Type B pancreatic cell (in vitro differentiated cells): ENCODE measurements at places on chromosomes 1 and 21.

DNA sequence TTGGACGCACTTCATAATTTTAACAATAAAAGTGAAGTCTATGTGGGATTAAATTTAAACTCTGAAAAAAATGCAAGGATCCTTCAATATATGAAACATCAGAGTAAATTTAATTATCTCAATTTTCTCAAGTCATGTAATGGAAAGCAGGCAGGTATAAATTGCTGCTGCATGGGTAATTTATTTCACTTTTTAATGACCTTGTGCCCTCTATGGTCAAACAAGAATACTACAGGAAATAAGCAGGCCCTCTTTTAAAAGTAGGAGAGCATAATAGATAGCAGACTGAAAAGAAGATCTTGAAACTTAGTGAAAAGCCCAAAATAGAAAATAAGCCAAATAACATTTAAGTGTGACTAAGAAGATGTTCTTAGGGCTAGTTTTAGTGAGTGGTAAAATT, 22.9 kb downstream of the BCAS2 start:
- DNase-seq: no peak

GRCh38 chr1:14871218-14871970, 272.9 kb downstream of the KAZN start:
- DNase-seq: no peak

DNA sequence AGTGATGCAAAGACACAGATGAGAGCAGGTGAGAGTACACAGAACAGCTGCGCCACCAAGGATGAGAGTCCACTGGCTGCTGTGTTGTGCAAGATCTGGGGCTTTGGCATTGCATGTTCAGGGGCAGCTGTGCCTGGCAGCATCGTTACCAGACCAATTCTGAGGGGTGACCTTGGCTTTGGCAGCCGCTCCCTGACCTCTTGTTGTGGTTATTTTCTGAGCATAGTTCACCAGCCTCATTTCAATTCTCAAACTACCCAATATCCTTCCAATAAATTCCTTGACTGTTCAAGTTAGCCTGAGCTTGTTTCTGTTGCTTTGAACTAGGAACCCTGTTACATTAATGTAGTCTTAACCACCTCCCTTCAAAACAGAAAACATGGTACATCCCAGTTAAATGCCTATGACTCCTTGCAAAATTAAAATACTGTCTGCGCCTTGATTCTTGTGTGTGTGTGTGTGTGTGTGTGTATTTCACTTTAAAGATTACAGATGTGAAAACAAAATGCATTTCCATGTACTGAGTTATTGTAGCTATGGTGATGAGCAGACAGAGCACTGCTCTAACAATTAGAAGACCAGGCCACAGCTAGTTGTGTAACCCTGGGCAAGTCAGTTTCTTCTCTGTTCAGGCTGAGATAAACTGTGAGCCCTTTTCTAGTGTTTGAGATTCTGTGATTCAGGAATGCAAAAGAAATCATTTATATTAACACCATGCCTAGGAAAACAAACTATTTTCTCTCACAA, 106.3 kb upstream of the GUCA2B start:
- DNase-seq: no peak

- no peak for DNase-seq
Measured at GRCh38 chr1:85290826-85291225, 14.4 kb upstream of the BCL10 start.

DNA sequence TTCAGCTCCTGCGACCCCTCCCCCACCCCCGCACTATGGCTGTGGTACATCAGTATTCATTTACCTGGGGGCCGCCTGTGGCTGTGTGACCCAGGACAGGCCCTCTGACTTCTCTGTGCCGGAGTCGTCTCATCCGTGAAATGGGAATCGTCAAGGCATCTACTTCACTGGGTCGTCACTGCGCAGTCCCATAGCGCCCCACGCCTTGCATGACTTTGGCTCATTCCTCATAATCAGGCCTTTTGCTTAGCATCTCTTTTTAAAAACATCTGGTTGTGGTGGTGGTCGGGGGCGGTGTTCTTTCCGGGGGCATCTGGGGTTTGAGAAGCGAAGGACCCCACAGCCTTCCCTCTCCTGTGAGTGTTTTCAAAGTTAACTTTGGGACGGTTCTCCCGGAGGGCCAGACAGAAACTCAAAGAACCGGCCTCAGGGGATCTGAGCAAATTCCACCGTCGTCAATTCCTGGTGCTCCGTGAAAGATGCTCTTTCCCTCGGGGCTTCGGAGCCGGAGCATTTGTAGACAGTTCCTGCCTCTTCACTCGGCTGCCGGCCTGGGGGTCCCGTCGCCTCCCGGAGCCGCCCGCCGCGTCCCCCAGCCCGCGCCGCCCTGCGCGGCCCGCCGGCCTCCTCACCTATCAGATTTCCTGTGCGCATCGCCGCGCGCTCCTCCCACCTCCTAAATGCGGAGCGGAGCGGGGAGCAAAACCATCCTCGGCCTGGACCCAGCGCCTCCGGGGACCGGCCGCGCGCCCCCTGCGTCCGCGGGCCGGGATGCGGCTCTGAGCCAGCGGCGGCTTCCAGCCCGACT, at the start of gene B3GALT5:
B3GALT5 (plus strand) TSS at position 708 of the 808 bp plus-strand sequence. CDS start 47,620 bp downstream, outside the sequence.
- DNase-seq: peak; percentile 78

- no peak for DNase-seq
Measured at GRCh38 chr21:32726839-32727686, 750 bp downstream of the SYNJ1 start.

GRCh38 chr1:162327144-162327787, 49.4 kb downstream of the SPATA46 start:
- no peak for DNase-seq

DNA sequence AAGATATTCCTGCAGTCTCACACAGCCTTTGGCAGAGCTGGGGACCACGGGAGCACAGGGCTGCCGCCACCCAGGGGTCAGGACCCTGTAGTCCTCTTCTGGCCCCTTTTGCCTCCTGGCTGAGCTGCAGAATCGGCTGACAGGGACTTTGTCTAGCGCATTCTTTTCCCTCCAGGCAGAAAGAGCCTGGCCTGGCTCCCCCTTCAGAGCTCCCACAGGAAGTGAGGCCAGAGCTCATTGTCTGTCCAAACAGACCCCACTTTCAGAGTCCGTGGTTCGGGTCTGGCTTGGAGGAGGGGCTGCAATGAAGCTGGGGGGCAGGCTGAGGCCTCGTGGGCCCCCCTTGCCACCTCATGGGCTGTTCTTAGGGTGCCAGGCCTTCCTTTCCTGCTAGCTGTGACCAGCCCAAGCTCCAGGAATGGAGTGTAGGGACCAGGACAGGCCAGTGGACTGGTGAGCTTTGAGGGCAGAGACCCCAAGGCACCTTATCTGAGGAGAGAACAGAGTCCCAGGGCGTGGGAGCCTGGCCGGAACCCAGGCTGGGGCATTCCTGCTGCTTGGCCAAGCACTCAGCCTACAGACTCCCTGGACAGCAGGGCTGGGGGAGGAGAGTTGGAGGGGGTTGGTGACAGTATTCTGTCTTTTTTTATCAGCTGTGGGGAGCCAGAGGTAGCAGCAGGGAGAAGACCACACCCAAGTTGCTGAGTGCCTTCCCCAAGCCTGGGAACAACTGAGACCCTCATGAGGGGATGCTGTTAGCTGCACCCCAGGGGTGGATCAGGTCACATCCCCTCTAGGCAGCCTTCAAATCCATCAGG, 4.7 kb downstream of the CELSR2 start:
- no peak for DNase-seq

DNA sequence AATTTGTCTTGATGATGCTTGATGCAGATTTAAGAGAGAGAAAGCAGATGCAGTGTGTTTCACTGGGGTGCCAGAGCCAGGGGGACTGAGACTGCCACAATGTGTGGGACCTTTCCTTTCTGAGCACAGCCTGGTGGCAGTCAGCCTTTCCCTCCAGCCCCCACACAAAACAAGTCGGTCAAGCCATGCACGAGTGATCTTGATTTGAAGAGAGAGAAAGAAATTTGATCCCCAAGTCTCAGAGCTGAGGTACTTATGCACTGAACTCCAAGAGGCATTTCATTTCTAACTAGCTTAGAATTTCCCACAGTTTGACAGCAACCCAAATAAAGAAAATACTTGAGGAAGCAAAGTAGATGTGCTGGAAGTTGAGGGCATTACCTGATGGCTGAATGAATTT, 193.8 kb downstream of the ST6GALNAC3 start:
- no peak for DNase-seq

- no peak for DNase-seq
Measured at GRCh38 chr1:57959531-57960241, 535.8 kb upstream of the DAB1 start.

DNA sequence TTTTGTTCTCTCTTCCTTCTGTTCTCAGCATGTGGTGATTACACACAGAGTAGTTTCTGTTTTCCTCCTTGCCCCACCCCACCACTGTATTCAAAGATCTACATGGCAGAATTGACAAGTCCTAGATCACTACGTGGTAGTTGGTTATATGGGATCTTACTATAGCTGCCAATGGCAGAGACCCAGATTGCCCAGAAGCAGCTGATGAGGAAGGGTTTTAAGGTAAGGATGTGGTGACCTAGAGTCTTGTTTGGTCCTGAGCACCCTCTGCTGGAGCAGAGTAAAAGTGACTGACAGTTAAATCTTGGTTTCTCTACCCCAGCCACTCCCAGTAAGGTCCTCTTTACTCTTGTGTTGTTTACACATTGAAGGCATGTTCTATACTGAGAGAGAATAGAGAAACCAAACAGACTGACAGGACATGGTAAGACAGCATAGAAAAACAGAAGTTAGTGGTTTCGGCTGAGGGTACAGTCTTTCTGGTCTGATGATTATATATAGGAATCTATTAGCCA, 22.8 kb upstream of the STRIP1 start:
- no peak for DNase-seq

- no peak for DNase-seq
Measured at GRCh38 chr21:23740463-23740862, 1866.8 kb downstream of the MRPL39 start.

GRCh38 chr1:171366816-171367215, 52.8 kb downstream of the FMO4 start:
- no peak for DNase-seq

DNA sequence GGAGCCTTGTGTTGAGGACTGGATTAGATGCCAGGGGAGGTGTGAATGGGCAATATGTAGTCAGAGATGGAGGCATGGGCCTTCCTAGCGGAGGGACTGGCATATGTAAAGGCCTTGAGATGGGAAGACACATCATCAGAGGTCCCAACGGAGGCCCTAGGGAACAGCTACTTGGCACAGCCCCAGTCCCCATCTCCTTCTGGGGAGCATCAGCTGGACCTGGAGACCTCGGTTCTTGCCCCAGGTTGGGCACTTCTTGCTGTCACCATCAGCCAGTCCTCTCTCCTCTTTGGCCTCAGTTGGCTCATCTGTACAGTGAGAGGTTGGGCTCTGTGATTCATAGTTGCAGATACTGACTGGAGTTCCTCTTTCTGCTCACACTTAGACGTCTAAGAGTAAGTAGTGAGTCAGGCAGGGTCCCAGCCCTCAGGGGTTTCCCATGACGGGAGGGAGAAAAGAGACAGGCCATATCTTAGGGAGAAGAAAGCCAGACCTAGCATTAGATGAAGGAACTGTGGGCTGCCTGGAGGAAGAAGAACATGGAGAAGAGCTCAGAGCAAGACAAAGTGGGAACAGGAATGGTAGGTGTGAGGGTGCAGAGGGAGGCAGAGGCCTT, 3.4 kb upstream of the MARCKSL1 start:
- no peak for DNase-seq

- DNase-seq: no peak
Measured at GRCh38 chr1:241266121-241266520, 90.9 kb downstream of the RGS7 start.

- DNase-seq: no peak
Measured at GRCh38 chr1:15053153-15053552, 100.4 kb upstream of the TMEM51 start.

GRCh38 chr1:175708787-175709186, 34.6 kb downstream of the TNR start:
- DNase-seq: no peak

DNA sequence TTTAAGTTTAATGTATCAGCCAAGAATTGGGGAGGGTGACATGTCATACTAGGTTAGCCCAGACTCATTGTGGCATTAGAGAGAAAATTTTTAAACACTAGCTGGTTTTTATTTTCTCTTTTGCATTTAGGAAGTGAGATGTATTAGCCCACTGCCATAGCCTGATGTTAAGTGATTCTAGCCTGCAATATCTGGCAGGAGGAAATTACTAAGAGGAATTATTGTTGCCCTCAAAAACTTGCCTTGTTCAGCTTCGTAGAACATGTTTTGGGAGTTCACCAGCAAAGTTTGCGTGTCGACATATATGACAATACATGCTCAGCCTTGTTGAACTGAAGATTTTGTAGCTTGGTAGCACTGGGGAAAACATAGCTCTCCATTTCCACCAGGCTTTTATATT, 12.5 kb downstream of the ADAM30 start:
- DNase-seq: no peak

DNA sequence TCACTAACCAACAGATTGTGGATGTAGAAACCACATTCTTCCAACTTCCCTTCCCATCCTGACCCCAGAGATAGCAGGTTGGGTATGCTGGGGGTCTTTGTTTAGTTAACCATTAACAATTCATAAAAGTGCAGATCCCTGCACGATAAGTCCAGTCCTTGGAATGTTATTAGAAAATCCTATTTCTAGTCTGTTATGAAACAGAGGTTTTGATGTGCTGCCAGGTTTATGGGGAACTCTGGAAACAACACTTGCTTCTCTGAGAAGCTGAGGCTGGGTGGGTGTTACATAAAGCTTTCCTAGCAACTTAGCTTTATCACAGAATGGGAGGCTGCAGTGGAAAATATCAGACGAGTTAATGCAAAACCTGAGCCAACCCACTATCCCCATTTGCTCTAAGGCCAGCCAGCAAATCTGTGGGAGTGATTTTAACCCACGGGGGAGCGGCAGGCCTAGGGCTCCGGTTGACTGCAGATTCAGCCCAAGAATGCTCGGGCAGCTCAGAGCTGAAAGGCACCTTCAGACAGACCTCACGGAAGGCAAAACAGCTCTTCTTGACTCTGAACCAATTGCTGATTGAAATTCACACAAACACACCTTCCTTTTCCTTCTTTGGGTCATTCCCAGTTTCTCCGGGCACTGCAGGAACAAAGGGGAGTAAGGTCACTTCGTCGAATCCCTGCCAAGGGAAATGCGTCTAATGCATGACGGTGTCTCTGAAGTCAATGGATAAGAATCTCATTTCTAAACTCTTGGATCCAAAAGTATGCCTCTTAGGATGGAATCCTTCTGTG, 111.7 kb upstream of the IRF2BP2 start:
- DNase-seq: no peak

GRCh38 chr1:30759718-30760281, 2.2 kb upstream of the LAPTM5 start:
- DNase-seq: no peak

GRCh38 chr1:12170263-12170671, 3.5 kb downstream of the TNFRSF1B start:
- no peak for DNase-seq

- DNase-seq: no peak
Measured at GRCh38 chr1:25356848-25357247, 18.7 kb downstream of the TMEM50A start.

- no peak for DNase-seq
Measured at GRCh38 chr21:25568246-25568645, 39.0 kb downstream of the MRPL39 start.
